ENCODE measurements at places on chromosomes 12 and 14.

- DNase-seq: no peak
Observed at GRCh38 chr12:113794774-113795173, 171.4 kb downstream of the RBM19 start.

DNA sequence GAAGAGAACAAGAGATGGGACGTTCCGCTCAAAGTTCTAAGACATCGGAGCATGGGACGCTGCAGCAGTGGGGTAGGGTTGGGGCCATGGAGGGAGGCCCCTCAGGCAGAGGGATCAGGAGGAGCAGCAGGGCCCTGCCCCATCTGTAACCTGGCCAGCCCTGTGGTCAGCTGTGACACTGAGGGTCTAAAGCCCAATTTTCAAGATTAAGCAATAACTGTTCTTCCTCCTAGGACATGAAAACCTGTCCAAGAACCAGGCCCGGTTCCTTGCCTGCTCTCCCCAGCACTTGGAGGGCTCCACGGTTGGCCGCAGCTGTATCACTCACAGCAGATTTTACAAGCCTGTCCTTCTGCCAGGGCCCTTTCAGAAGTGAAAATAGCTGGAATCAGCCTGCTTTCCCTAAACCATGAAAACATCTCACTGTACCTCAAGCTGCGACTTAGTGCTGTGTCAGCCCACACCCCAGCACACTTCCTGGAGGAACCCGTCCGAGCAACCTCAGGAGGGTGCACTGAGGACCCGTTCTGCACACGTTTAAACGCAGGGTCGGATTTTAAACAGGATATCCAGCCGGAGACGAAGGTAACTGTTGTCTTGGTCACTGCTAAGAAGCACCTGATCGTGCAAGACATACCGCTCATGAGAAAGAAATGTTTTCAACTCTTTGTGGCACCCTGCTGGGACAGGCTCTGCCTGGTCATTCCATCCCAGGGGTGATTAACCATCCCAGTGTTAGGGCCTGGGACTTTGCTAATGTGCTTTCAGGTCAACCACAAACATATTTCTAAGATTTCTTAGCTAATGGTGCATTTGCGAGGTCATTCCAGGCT, 201.9 kb upstream of the DIO3 start:
- DNase-seq: no peak

- no peak for DNase-seq
Observed at GRCh38 chr14:56150645-56151345, 32.6 kb downstream of the PELI2 start.

DNA sequence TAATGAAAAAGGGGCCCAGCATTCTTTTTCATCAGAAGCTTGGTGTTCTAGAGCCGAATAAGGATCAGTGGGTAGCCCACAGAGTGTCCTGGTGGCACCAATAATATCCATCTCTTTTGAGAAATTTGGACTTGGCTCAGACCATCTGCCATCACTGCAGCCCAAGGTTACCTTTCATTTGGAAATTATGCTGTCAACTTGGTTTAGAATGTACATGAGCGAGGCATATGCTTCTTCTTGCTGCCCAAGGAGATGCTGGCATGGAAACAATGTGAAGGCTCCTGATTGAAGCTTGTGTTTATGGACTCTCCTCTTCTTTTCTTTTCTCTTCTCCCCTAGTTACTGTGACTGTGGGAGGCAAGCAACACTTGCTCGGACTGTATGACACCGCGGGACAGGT, 50.0 kb downstream of the GPHB5 start:
- no peak for DNase-seq

GRCh38 chr12:96220902-96221301, 26.7 kb downstream of the ELK3 start:
- no peak for DNase-seq

DNA sequence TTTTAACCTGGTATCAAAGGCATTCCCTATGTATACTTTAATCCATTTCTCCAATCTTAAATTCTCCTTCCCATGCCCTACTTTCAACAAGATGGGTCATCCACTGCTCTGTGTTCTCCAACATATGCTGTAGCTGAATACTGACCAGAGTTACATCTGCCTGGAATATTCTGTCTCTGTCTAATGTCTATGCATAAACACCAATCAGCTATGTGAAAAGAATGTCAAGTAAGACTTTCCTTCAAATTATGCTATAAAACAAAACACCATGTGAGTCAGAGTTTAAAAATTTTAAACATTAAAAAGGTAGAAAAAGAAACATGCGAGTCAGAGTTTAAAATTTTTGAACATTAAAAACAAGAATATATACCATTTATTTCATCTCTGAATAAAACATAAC, 19.3 kb downstream of the NT5DC3 start:
- no peak for DNase-seq

- DNase-seq: no peak
Observed at GRCh38 chr12:104709692-104710435, 248.2 kb downstream of the SLC41A2 start.

GRCh38 chr12:127327986-127328385, 939.0 kb upstream of the TMEM132C start:
- DNase-seq: no peak

DNA sequence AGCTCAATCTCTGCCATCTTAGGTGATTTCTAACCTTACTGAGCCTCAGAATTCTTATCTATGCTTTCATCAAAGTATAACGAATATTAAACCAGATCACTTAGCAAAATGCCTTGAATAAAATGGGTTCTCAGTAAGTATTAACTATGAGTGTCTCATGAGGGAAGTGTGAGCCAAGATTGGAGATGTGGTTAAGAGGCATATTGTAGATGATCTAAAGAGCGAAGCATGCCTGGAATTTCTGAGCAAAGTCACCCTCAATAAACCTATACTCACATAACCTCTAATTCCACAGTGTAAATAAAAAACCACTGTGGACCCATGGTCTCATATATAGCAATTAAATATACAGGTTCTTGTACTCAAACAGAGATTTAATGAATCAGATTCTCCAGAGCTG, 193.1 kb upstream of the FSCB start:
- no peak for DNase-seq

DNA sequence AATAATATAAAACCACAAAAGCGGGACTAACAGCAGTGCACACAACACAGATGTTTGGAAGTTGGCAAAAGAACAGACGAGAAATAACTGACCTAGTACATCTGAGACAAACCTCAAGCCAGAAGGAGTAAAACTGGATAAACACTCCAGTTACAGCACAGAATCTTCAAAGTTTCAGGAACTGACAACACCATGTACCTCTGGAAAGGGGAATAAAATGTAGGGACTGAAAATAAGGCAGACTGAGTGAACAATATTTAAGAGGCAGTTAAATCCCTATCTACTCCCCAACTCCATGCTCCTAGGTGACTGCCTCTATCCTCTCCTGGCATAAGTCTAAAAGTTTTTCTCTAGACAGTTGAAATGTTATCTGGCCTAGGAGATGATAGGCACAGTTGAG, 57.9 kb downstream of the ZFYVE21 start:
- no peak for DNase-seq

DNA sequence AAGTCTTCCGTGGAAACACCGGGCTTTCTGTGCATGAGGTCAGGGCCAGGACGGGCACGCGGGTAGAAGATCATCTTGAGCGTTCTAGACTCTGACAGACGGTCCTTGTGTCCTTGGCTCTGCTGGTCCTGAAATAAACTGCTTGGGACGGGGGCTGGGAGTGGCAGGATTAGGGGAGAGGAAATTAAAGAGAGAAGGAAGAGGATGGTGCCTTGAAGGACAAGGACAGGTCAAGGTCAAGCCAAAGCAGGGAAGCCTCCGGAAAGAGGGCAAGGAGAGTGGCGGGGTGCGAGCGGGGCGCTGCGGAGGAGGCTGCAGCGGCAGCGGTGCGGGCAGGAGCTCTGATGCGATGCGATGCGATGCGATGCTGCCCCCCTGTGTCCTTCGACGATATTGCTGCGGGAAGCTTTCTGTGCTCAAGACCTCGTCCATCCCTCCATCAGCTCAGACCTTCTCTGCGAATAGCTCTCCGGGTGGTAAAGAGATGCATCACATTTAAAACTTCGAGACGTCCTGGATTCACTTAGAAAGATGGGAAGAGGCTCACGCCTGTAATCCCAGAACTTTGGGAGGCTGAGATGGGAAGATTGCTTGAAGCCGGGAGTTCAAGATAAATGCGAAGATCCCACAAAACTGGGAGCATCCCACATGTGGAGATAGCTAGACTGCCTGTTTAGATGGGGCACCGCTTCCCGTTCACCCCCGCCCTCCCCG, 110.1 kb upstream of the TMEM132D start:
- no peak for DNase-seq

DNA sequence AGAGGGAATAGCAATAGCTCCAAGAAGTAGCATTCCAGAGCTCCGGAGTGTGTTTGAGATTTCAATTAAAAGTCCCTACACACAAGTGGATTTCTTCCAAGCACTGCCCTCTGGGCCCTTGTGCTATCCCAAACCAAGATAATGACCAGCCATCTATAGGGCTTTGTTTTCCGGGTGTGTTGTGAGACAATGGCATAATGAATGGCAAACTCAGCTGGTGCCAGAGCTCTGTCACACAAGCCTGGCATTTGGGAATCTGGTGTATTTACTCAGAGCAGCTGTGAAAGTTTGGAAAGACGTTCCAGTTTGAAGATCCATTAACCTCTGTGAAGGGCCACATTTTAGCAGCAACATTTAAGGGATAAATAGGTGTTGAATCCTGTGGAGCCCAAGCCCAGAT, 61.2 kb upstream of the TMTC2 start:
- no peak for DNase-seq

GRCh38 chr12:25362646-25363045, 111.9 kb upstream of the KRAS start:
- DNase-seq: no peak

DNA sequence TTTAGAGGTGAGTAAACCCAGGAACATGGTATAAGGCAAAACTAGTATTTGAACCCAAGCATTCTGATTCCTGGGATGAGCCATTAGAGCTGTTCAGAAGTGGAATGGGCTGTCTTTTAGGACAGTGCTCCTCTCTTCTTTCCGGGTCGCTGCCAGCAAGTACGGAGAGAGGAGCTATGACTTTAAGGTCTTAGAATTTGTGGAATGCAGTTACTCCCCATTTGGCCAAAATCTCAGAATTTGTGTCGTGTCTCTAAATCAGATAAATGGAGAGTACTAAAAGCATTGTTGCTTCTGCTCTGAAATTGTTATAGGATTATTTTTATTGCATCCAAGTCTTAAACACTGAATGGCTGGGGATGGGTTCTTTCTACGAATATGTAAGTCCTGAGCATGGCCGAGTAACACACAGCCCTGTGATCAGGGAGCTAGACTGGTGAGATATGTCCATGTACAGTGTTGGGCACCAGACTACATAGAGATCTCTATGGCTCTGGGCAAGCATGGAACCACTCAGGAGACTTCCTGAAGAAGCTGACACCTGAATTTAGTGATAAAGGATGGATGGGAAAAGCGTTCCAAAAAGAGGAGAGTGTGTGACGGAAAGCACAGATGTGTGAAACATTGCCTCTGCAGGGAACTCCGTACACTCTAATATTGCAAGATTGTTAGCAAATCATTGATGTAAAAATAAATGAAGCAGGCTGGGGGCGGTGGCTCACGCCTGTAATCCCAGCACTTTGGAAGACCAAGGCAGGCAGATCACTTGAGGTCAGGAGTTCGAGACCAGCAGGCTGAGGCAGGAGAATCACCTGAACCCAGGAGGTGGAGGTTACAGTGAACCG, 184.7 kb downstream of the SRGAP1 start:
- DNase-seq: no peak

GRCh38 chr14:39060818-39061437, 42.1 kb downstream of the SEC23A start:
- no peak for DNase-seq

- DNase-seq: no peak
Observed at GRCh38 chr14:68249661-68250451, 430.3 kb downstream of the RAD51B start.

GRCh38 chr14:49950275-49951228, 57.7 kb downstream of the ARF6 start:
- DNase-seq: no peak

- no peak for DNase-seq
Observed at GRCh38 chr12:121894633-121895032, 6.0 kb downstream of the PSMD9 start.

DNA sequence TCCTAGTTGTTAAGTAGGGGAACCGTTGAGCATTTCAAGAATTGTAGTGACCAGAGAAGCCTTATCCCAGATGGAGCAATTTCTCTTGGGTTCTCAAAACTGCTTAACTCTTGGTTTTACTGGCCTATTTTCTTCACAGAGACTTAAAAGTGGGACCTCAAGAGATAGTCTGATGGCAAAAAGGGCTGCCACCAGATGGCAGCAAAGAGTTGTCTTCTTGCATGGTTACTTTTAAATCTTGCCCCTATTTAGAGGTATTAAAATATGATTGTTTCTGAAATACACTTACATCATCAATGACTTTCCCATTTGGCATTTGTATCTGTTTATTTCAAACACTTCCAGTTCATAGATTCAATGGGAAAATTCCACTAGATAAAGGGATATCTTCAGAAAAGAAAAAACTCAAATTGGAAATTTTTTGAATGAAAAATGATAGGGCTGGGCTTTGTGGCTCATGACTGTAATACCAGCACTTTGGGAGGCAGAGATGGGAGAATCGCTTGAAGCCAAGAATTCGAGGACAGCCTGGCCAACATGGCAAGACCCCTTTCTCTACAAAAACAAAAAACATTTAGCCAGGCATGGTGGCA, 69.9 kb upstream of the CNTN1 start:
- no peak for DNase-seq

- no peak for DNase-seq
Observed at GRCh38 chr14:104149617-104150135, 11.3 kb downstream of the KIF26A start.

DNA sequence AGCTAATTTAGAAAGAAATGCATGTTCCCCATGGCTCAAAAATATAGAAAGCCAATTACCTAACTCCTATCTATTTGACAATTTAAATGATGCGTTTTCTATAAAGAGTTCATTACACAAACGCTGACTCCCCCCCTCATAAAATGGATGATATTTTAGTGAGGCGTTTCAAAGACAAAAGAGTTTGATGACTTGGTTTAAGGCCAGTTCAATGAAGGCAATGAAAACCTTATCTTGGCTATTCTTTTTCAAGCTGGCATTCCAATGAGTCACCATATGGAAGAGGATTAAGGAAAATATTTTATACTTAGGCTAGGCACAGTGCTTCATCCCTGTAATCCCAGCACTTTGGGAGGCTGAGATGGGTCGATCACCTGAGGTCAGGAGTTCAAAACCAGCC, 62.7 kb downstream of the HMGA2 start:
- no peak for DNase-seq

- DNase-seq: peak; percentile 29
Observed at GRCh38 chr12:49098035-49098451, 3.4 kb upstream of the DHH start.

GRCh38 chr12:108689314-108690190, 41.8 kb downstream of the CORO1C start:
- no peak for DNase-seq

Data from activated T-helper 1 cell treated with Interleukin-2 at 50 U/mL for 16 hours (primary cell).